Activated naive CD8-positive, alpha-beta T cell treated with anti-CD3 and anti-CD28 coated beads, Interleukin-2, amount 50 U/mL, for 24 hours (primary cell): ENCODE measurements at places on chromosomes 16 and 17.

DNA sequence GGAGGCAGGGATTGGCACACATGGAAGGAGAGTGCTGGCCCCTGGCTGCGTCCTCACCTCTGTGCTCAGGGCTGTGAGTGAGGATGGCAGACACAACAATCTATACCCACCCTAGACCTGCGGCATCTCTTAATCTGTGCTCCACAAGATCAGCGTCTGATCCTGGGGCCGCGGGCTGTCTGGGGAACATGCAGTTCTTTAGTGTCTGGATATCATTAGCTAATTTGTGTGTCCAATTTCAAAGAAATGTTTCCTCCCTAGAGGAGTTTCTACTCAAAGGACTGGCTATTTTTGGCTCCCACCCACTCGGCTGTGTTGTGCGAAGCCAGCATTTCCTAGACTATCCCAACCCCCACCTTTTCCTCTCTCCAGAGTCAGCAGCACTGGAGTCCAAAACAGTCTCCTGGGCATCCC lies 93.8 kb downstream of the GRIN2A start:
- DNase-seq = no peak

DNA sequence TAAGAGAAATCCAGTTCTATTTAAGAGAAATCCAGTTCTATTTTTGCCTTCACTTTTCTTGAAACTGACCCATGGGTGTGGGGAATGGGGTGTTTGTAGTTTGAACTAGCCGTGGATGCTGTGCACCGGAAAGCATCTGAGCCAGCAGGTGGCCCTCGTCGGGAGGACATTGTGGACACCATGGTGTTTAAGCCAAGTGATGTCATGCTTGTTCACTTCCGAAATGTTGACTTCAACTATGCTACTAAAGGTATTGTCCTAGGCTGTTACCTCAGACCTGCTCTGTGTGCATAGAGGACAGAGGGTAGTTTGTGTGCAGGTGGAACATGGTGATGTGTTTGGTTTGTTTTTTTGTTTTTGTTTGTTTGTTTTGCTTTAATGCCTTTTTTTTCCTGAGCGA lies 3.3 kb downstream of the ATXN2L start:
- no peak for DNase-seq

- DNase-seq = no peak
Measured at GRCh38 chr16:53771655-53772497, 67.9 kb downstream of the FTO start.

GRCh38 chr16:67170168-67170948 lies at the start of gene NOL3:
Gene NOL3 (plus strand): TSS chr16:67170538.
- DNase-seq = peak; percentile 77

- no peak for DNase-seq
Measured at GRCh38 chr17:48905987-48906515, 2.2 kb upstream of the UBE2Z start.

DNA sequence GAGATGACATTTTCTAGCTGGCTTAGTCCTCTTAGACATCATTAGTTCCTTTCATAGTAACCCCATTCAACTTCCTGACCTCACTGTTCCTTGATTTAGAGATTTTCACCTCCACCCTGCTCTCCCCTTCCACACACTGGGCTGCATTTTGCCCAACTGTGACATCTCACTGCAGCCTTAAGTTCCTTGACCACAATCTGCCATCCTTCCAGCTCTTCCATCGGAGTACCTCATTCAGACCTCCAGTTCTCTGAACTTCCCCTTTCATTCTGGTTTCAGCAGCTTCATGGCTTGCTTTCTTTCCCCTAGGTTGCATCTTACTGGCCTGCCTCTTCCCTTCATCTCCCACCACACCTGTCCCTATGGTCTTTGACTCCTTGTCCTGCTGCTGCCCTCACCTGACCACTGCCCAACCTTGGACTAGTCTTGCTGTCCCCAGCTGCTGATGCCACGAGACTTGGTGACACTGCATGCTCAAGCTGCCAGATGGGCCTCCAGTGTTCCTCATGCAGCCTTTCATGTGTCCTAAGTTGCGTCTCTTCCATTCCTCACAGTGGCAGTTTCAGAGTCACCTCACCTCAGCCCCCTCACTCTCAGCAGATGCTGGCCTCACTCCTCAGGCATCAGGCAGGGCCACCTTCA lies 40.8 kb downstream of the NUP88 start:
- no peak for DNase-seq

DNA sequence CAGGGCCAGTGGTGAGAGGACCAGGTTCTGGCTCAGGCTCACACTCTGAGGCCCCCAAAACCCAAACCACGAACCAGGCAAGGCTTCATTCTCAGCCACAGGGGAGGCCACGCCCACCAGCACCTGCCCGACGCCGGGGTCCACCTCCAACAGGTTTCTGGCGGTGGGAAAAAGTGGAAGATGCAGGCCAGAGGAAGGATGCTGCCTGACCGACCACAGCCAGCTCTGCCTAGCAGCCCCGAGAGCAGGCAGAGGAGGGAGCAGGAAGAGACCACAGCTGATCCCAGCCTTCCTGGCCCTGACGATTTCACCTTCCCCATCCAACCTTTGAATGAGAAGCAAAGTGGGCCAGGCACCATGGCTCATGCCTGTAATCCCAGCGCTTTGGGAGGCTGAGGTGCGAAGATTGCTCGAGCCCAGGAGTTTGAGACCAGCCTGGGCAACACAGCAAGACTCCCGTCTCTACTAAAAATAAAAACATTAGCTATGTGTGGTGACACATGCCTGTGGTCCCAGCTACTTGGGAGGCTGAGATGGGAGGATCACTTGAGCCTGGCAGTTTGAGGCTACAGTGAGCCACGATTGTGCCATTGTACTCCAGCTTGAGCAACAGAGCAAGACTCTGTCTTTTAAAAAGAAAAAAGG lies 30.7 kb upstream of the SLC38A10 start:
- no peak for DNase-seq

GRCh38 chr16:79253100-79253631 lies 347.4 kb downstream of the MAF start:
- DNase-seq = no peak

DNA sequence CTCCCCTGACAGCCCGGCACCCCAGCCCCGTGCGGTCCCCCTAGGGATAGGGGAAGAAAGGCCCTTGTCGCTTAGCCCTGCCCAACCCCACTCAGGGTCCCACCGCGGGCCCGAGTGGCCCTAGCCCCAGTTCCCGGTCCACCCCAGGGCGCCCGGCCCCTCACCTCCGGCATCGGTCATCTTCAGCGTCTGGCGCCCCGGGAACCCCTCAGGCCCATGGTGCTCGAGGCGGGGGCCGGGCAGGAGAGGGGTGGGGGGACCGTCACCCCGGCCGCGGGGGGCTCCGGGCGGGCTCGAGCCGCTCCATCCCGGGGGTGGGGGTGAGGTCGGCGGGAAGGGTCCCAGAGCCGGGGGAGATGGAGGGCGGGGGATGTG lies 620 bp downstream of the SAMD14 start:
- DNase-seq = no peak

- no peak for DNase-seq
Measured at GRCh38 chr17:7515911-7516610, 31.9 kb downstream of the POLR2A start.

- no peak for DNase-seq
Measured at GRCh38 chr17:41680426-41681040, 8.2 kb upstream of the EIF1 start.

GRCh38 chr16:4404967-4405696 lies 11.3 kb downstream of the CORO7 start:
- DNase-seq = no peak

GRCh38 chr17:66429680-66430079 lies 127.3 kb downstream of the PRKCA start:
- DNase-seq = no peak

- DNase-seq = no peak
Measured at GRCh38 chr16:71339236-71340171, 19.0 kb upstream of the CALB2 start.

DNA sequence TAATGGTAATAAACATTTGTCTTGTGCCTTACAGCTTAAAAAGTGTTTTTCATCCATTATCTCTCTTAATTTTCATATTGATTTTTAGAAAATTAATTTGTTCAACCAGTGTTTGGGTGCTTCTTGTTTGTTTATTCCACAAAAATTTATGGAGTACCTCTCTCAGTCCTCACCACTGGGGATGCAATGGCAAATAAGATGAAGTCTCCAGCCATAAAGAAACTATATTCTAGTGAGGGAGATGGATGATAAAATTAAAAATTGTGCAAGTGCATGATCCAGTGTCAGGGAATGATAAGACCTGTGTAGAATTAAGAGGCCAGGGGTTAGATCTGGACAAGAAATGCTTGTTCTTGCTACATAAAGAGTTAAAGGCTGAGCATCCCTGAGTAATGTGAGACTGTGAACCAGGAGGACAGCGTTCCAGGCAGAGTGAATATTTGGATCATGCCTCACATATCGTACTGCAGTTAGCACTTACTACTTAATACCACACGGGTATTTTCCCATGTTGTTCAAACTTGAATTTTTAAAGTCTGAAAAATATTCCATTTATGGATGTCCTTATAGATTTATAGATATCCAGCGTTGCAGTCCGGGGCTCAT lies 535.7 kb upstream of the HSBP1 start:
- DNase-seq = no peak

DNA sequence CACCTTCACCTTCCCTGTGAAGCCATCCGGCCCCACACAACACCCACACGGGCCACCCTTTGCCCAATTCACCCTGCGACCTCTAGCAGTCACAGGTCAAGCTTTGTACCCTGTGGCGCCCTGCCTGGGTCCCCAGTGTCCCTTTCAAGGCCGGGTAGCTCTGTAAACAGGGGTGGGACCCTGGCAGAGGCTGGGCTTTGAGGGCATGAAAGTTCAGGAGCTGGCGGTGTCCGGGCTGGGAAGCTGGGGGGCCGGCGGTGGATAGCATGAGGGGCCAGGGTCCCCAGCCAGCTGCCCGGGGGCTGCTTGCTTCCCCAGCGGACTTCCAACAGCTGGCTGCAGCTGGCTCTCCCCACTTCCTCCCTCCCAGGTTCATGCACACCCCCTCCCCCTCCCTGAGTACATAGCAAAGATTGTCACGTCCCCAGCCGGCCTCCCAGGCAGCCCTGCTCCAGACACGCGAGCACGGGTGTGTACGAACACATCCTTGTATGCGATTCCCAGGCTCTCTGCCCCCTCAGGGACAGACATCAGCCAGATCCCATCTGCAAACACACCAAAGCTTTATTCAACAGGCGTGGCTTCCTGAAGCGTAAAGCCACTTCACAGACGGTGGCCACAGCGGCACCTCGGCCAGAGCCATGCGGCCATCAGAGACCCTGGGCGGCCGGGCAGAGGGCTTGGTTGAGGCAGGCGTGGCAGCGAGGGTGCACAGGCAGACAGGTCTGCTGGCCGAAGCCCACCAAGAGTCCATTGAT lies 8.2 kb downstream of the NTHL1 start:
- DNase-seq = no peak

GRCh38 chr17:50771991-50772785 lies 4.9 kb upstream of the ANKRD40CL start:
- no peak for DNase-seq

DNA sequence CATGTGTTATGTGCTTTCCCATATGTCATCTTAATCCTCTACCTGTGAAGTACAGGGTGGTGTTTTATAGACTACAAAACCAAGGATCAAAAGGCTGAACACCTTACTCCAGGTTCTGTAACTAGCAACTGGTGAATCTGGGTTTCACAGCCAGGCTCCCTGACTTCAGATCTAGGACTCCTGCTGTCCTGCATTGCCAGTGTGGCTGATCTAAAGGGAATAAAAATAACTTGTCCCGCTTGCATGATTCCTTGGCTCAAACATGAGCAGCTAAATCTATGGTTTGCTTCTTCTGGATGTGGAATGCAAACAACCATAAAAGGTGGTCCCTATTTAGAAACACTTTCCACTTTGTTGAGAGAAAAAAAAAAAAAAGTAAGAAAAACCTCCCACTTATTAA lies 3.7 kb upstream of the VWA3A start:
- DNase-seq = no peak

GRCh38 chr16:74078511-74079231 lies 217.9 kb upstream of the PSMD7 start:
- DNase-seq = no peak

GRCh38 chr17:36470499-36470898 lies 16.0 kb upstream of the ZNHIT3 start:
- no peak for DNase-seq

- DNase-seq = no peak
Measured at GRCh38 chr17:54237911-54238515, 415.3 kb downstream of the KIF2B start.

GRCh38 chr17:1367351-1367745 lies 32.7 kb downstream of the YWHAE start:
- DNase-seq = no peak

GRCh38 chr16:31133046-31133501 lies 2.5 kb downstream of the PRSS8 start:
- no peak for DNase-seq

GRCh38 chr17:11908711-11909146 lies 88.5 kb downstream of the ZNF18 start:
- DNase-seq = no peak

DNA sequence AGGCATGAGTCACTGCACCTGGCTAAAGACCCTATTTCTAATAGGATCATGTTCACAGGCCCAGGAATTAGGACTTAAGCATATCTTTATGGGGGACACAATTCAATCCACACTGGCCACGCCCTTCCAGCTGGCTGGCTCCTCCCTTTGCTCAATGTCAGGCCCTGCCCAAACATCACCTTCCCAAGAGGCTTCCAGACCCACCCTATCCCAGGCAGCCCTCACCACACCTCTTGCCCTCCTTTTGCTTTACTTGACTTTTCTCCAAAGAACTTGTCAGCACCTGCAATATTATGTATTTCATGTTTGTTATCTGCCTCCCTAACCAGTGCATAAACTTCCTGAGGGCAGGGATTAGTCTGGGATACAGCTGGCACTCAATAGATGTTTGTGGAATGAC lies 109.6 kb upstream of the CDH5 start:
- no peak for DNase-seq

GRCh38 chr16:87535855-87536794 lies 43.3 kb upstream of the ZCCHC14 start:
- no peak for DNase-seq

GRCh38 chr17:81685108-81685507 lies 1.3 kb downstream of the HGS start:
- peak; percentile 54 for DNase-seq

DNA sequence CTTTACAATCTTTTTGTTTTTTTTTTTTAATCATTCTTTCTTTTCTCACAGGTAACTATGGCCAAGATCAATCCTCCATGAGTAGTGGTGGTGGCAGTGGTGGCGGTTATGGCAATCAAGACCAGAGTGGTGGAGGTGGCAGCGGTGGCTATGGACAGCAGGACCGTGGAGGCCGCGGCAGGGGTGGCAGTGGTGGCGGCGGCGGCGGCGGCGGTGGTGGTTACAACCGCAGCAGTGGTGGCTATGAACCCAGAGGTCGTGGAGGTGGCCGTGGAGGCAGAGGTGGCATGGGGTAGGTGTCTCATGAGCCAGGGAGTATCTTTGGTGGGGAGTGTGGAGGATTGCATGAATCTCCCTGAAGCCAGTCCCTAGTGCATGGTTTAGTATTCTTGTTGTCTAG lies 4.9 kb downstream of the FUS start:
- no peak for DNase-seq

GRCh38 chr16:83887080-83887479 lies 11.8 kb upstream of the MLYCD start:
- DNase-seq = no peak

GRCh38 chr16:31072540-31073141 lies 1.4 kb downstream of the ZNF668 start:
- peak; percentile 32 for DNase-seq
